ENCODE measurements at places on chromosomes 6 and 20.
A peak's percentile ranks its signal among the peaks of the same experiment; 100 is the strongest.

- no peak for DNase-seq
These were observed 28.9 kb upstream of the FAM83D start for GRCh38 chr20:38897267-38897666.

DNA sequence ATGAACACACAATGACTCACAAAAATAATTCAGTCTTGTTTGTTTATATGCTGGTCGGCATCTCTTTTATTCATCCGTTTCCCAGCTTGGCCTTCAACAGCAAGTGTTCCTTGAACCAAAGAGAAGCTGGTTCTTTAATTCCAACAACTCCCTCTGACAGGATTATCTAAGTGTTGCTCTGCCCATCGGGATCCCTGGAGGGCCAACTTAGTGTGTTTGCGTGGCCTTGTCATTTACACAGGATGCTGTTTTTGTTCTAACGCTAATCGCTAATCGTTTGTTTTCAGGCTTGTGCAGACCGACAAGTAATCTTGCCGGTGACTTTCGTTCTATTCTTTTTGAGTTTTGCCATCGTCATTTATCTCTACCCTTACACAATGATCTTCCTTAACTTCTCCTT is 267.4 kb upstream of the EXOC2 start:
- DNase-seq, result no peak

DNA sequence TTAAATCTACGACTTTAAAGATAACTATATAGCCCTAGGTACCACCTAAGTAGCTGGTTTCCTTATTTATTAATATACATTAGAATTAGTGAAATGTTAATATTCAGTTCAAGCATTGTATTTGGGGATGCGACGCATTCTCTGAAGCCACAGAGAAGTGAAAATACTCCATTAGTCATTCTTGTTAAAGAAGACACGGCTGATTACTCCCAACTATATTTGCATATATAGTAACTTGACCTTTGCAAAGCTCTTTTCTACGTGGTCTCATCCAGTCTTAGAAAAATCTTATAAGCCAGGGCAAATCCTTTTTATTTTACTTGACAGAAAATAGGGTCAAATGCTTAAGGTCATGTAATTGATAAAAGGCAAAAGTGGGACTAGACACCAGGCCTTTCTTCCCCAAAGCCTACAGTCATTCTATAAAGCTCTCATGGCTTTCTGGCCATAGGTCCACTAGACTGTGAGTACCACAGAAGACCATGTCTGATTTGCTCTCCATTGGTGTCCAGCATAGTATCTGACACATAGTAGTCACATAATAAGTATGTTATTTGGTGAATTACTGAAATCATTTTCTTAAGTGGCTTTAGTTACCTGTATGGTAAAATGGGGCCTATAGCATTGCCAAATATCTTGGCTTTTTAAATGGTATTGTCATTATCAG is 11.3 kb downstream of the ZHX3 start:
- DNase-seq, result no peak

DNA sequence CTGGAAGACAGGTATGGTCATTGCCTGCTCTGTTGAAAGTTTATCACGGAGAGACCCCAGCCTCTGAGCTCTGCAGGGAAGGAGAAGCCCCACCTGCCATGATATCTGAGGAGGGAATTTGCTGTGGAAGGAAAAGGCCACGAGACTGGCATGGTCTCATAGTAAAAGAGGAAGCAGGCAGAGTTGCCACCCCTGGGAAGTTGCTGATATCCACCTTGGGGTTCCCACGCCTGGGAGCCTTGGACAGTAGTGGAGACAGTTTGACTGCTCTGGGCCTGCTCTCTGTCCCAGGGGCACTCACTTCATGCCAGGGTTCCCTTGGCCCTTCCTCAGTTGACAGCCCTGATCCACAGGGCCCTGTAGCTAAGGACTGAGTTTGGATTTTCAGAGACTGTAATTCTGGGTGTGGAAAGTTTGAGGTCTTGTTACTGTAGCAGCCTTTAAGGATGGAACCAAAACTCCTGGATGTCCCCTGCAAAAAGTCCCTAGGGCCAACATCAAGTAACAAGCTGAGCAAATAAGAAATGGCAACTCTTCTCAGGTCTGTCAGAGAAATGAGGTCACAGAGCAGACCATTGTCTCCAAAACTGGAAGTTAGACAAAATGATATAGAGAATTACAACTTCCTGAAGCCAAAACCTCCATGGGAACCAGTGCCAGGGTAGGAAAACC is 6.9 kb upstream of the SIRPB1 start:
- DNase-seq, result no peak

DNA sequence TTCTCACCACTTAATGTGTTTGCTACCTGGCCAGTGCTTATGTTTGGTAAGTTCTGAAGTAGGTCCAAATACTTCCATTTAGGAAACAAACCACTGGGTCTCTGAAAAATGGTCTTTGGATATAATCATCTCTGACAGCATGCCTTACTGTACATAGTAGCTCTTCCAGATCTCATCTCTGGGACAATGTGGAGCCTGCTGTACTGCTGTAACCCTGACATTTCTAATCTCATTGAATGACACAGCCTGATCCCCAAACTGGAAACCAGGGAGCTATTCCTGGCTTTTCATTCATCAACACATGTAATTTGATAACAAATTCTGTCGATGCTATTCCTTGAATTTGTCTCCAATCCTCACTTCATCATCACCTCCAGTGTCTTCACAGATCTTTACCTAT is 23.5 kb downstream of the OGFRL1 start:
- DNase-seq, result no peak

DNA sequence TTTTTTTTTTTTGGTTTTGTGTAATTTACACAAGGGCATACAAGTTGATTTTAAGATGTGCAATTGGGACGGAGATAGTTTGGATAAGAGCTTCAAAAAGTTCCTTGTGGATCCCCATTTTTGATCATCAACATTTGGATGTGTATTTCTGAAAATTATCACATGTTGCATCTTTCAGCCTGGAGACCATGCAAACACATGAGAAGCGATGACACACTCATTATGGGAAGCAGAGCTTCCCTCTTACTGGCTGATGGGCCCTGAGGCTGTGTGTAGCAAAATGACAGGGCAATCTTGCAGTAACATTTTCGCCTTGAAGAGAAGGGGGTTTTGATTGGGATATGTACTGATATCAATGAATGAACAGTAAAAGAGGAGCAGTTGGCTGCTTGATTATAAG is 22.0 kb upstream of the RIPK1 start:
- no peak for DNase-seq

GRCh38 chr6:149995971-149996370 is 29.4 kb downstream of the RAET1L start:
- no peak for DNase-seq

DNA sequence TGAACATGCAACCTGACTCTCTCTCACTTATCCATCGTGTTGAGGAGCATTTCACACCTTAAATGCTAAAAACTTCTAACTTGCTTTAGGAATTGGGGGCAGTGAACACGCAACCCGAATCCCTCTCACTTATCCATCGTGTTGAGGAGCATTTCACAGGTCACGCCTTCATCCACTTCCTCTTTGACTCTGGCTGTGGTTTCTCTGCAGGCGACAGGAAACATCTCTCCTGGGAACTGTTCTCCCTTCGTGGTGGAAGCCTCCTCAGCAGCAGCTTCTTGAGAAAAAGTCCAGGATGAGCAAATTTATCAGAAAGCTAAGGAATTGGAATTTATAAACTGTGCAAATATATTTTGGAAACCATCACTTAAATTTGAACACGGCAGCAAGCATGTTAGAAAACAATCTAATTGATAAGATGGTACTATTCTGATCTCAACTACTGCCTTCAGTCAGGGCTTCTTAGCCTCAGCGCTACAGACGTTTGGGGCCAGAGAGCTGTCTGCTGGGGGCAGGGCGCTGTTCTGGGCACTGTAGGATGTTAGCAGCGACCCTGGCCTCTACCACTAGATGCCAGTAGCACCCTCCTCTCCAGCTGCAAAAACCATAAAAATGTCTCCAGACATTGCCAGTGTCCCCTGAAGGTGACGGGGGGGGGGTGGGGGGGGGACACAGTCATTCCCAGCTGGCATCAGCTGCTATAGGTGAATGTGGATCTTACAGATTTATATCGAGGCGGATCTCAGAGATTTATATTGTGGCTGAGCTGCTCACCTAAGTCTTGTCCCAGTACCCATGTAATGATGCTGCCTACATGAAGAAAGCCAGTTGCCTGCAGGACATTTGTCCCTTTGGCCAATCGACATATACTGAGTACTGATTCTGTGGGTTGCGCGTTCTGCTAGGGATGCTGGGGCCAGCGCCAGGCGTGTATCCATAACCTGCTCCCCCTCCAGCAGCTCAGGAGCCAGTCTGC is 26.2 kb downstream of the CTCFL start:
- DNase-seq, result no peak

GRCh38 chr20:61670274-61670673 is 395.4 kb downstream of the TAF4 start:
- no peak for DNase-seq

DNA sequence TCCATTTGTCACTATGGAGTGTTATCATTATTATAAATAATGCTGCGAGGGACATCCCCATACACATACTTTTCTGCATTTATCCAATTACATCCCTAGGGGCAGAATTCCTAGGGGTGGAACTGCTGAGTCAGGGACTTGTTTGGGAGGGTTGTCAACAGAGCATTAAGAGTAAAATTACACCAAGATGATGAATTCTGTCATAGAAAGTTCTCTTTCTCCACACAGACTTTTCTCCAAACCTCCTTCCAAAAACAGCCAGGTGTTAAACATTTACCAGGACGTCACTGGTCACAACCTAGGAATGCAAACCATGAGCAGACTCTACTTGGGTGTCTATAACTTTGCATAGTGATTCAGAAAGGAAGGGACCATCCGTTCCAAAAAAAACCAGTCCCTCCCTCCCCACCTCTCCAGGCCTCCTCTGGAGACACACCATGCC is 95.5 kb downstream of the PRND start:
- DNase-seq, result no peak

DNA sequence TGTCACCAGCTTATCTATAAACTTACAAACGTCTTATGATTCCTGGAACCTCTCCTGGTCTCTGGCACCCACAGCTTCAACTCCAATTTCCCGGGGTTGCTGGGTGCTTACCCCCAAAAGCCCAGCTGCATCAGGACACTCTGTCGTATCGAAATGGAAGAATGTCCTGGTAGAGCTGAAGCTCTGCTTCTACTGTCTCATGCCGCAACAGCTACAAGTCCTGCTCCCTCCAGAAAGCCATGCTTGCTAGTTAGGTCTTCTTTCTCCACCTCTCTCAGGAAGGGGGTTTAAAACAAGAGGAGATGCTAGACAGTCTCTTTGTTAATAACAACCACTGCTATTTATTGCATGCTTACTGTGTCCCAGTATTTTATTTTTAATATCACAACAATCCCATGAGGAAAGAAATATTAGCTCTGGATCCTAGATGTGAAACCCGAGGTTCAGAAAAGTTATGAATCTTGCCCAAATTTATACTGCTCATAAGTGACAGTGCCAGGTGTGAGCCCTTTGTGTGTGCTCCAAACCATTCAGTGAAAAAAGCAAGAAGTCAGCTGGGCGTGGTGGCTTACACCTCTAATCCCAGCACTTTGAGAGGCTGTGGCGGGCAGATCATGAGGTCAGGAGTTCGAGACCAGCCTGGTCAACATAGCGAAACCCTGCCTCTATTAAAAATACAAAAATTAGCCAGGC is 82.3 kb upstream of the GCM1 start:
- no peak for DNase-seq

GRCh38 chr6:44050872-44051505 is 76.3 kb downstream of the MRPL14 start:
- DNase-seq, result no peak

DNA sequence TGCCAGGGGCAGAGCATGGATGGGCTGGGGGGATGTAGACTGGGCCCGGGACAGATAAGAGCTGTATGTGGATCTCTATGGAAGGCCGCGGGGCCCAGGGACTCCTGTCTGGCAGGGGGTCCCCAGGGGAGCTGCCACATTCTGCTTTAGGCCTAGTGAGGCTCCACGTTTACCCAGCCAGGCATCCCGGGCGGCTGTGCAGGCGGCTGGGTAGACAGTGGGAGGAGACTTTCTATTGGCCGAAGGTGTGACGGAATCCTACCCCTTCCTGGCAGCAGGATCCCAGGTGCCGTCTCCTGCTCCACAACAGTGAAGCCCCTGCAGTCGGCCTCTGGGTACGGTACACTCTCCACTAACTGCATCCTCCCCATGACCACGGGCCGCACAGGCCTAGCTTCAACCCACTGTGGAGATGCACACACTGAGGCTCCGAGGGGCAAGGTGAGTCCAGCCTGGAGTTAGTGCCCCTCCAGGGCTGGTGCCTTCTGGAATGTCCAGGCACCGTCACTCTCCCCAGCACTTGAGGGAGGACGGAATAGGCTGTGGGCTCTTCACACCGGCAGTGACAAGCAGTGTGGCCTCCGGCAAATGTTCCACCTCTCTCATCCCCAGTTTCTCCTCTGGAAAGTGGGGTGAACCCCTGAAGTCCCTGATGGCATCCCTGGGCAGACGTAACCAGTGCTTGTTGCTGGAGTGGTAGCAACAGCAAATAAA is 36.8 kb upstream of the ZBP1 start:
- peak; percentile 15 for DNase-seq

- no peak for DNase-seq
These were observed 166.8 kb upstream of the SULF2 start for GRCh38 chr20:47952023-47952564.

DNA sequence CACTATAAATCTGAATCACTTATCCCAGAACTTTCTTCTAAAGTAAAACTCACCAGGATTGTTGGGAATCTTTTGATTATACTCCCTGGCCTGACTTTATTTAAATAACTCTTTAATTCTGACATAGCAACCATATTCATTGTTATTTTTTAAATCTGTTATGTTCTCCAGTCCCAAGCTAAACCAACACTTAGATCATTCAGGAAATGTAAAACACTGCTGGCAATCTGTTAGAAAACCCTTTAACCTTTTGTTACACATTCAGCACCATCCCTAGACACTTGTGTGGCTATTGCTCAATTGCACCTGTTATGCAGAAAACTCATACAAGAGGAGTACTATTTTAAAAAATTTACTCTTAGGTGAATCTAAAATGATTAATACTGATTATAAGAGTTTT is 101.8 kb upstream of the NHSL1 start:
- no peak for DNase-seq

- no peak for DNase-seq
These were observed 137.4 kb upstream of the AFDN start for GRCh38 chr6:167689278-167689677.

DNA sequence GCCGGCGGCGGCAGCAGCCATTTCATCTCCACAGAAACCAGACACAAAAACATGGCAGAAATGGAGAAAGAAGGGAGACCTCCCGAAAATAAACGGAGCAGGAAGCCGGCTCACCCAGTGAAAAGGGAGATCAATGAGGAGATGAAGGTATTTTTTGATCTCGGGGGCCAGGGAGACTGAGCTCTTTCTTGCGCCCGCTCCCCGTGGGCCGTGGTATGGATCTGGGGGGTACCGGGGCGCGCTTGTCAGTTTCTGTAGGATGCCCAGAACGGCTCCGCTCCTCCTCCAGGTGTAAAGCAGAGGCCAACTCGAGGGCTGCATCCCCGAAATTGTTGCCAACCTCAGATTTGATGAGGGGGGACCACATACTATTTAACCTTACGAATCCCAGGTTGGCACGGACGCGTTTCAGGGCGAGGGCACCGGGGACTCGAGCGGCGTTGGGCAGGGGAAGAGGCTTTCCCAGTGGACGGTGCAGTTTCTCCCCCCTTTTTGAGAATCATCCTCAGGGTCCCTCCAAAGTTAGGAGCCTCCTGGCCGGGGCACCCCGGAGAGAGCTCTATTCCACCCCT is 735 bp downstream of the SOBP start:
- peak; percentile 55 for DNase-seq

Measured in right hindlimb (tissue), 1 donor.